ENCODE measurements at places on chromosomes 6 and 20.

DNA sequence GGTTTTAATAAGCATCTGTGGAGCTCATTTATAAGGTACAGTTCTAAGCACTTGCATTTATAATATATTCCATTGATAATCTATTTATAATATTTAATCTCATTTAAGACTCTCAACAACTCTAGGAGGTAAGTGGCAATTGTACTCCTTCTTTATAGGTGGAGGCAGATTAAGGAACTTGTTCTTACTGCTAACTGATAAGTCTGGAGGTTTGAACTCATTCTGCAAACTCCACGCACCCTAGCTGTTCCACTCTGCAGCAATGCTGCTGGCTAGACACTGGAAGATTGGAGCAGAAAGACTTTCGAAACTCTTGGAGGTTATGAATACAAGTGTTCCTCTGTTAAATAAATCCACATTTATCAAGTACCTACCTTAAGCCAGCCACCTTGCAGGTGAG, 793 bp upstream of the HDAC2 start:
- DNase-seq = no peak

- no peak for DNase-seq
Measured at GRCh38 chr6:42448927-42449659, 2.6 kb downstream of the TRERF1 start.

DNA sequence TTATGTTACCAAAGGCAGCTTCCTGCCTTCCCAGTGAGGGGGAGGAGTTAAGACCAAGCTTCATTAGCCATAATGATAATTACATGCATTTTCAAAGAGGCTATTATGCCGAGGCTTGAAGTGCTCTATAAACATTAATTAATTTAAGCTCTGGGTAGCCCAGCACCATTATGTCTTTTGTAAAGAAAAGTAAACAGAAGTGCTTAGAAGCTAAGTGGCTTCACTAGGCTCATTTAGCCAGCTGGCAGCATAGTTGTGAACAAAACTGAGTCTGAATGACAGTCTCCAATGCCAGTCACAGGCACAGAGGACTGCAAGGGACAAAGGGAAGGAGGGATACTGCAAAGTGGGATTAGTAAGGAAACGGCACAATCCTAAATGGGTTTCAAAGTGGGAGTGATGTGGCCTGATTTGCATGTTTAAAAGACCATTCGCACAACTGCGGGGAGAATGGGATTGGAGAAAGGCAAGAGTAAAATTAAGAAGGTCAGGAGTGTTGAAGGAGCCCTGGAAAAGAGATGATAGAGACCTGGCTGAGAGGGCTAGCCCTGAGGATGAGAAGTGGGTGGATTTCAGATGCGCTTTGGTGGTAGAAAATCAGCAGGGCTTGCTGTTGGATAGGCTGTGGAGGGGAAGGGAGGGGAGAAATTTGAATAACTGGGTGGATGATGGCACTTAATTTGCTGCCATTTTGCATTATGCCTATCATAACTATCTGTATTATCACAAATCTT, 20.1 kb upstream of the ISM1 start:
- DNase-seq = no peak

GRCh38 chr20:60055740-60056139, 97.5 kb downstream of the CDH26 start:
- DNase-seq = no peak

DNA sequence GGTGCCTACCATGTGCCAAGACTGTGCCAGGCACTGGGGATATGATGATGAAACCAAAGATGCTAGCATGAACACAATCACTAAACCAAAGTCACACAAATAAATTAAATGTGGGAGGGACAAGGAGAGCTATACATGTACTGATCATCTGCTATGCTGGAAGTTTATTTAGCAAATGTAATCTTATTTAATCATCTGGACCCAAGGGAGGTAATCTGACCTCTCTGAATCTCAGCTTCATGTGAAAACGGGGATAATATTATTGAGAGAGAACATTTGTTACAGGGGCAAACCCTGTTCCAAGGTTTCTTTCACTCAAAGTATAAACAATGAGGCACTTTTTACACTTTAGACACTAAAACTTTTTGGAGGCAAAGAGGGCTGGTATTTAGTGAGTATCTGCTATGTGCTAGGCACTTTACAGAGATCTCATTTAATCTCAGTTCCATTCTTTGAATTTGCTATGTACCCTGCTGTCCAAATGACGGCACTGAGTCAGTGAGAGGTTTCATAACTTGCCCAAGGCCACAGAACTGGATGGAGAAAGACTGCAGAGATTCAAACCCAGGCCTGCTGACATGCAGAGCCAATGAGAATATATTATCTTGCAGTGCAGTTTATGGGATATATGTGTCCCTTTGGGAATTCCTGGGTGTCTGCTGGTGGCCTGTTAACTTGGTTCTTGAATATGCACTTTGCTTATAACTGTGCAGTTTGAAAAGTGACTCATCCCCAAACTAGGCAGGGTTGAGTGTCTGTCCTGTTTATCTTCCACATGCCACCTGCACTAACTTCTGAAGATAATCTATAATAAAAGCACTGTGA, 3.3 kb upstream of the ASXL1 start:
- no peak for DNase-seq

GRCh38 chr20:62603907-62604785, 38.2 kb upstream of the SLCO4A1 start:
- DNase-seq = no peak

DNA sequence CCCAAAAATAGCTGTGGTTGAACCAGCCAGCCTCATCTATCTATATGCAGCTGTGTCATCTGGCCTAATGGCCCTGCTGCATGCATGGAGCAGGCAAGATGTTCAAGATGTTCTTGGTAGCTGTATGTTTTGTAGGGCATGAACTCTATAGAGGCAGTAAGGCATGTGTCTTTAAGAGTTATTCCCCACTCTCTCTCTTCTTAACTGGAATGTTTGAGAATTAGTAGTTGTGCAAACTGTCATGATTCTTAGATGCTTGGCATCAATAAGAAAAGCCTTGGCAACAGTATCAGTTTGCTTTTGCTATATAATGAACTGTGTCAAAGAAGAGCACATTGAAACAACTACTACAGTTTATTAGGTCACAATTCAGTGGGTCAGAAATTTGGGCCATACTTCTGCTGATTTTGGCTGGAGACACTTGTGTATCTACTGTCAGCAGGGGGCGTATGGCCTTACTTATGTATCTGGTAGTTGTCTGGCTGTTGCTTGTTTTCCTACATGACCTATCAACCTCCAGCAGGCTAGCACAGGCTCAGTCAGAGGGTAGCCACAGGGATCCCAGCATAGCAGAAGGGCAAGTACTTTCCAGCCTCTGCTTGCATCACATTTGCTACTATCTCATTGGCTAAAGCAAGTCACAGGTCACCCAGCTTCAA, 56.1 kb upstream of the LAMP5 start:
- DNase-seq = no peak

Data from AG04450 (cell line).